ENCODE measurements at places on chromosomes 4 and X.
A peak's percentile ranks its signal among the peaks of the same experiment; 100 is the strongest.

DNA sequence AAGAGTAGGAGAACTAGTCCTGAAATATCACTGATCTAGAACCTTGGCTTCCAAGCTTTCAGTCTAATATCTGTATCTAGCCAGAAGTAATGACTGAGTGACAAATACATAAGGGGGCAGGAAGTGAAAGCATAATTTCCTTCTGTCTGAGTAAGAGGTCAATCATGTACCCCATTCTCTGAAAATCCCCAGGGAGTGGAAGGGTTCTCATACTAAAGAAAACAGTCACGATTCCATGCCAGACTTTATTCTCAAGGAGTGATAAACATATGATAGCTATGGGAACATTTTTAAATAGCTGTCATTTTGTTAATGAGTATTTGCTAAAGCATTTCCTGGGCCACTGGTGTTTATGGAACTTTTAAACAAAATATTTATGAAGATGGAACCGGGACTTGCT lies 308.5 kb downstream of the ARHGAP24 start:
- DNase-seq, result no peak

DNA sequence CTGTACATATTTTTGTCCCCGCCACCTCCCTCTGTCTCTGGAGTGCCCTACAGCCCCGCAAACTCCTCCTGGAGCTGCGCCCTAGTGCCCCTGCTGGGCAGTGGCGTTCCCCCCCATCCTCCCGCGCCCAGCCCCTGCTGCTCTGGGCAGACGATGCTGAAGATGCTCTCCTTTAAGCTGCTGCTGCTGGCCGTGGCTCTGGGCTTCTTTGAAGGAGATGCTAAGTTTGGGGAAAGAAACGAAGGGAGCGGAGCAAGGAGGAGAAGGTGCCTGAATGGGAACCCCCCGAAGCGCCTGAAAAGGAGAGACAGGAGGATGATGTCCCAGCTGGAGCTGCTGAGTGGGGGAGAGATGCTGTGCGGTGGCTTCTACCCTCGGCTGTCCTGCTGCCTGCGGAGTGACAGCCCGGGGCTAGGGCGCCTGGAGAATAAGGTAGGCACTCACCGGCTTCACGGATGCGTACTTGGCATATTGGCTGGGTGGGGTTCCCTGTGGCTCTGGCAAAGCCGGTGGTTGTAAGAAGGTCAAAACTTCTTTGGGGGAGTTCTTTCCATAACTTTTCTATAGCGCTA lies 653 bp downstream of the HHIP start:
- no peak for DNase-seq

DNA sequence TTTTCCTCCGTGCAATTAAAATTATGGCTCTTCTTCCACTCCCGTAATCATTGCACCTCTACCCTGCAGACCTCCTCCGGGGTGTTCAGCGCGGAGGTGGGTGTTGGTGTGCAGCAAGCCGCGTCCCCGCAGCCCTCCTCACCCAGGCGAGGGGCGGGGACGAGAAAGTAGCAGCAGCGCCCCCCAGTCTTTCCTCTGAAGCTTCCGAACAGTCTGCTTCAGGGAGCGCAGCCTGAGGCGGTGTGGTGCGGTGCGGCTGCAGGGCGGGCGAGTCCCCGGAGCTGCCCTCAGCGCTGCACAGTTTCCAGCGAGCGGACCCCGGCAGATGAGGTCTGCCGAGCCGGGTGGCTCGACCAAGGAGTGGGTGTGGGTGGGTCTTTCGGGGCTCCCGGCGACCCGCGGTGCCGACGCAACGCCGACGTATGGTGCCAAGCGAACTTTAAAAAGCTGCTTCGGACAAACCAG lies at the start of gene FRAS1:
Gene FRAS1 (plus strand): TSS at position 189 of the 465 bp plus-strand sequence. CDS start 687 bp downstream, outside the sequence.
- peak; percentile 44 for DNase-seq

GRCh38 chrX:152904151-152905080 lies 6.5 kb downstream of the ZNF185 start:
- peak; percentile 65 for DNase-seq

DNA sequence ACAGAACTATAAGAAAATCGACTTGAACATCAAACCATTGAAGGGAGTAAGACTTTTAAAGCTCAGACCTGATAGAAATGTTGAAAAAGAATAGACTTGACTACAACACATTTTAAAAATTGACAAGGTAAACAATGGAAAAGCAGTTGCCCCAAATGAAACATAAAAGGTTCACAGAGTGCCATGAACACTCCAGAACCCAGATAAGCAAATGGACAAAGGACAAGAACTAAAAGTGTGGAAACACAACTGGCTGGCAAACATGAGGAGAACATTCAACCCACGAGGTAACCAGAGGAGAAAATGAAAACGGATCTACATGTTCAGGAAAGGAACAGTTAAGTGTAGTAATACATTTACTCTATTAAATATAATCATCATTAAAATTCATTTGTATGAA lies 26.5 kb downstream of the SCARB2 start:
- no peak for DNase-seq

- DNase-seq, result no peak
These were observed 294.2 kb upstream of the CT83 start for GRCh38 chrX:116756958-116757357.

DNA sequence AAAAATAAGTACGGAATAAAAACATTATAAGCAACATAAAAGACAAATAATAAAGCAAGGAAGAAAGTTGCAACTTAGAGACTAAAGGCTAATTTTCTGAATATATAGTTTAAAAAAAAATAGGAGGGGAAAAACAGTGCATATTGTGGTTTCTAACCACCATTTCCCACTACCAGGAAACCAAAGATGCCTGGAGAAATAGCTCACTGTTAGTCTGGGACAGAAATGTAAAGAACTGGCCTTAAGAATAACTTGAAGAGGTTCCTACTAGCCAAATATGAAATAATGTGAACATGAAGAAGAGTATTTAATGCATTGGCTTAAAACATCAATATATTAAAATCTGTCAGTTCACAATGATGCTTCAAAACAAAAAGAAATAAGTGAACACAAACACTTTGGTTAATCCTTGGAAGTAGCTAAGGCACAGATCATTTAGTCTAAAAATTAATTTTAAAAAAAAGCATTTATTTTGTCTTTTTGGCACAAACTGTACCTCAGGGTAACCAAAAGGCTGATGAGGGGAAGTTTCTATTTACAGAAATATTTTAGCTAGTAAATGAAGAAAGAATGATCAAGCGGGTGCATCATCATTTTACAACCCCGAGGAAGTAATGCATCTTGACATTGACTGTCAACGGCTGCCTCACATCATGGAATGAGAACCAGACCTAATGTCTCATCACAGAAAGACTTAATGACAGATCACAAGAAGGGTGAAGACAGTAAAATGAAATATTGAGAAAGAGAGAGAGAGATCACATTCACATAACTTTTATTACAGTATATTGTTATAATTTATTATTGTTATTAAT lies 297.2 kb upstream of the LDB2 start:
- DNase-seq, result no peak

GRCh38 chr4:3683077-3683743 lies 83.0 kb upstream of the ADRA2C start:
- no peak for DNase-seq
